Muscle of leg (tissue), 16 donors: ENCODE measurements at places on chromosomes 5 and 9.
A peak's percentile ranks its signal among the peaks of the same experiment; 100 is the strongest.

DNA sequence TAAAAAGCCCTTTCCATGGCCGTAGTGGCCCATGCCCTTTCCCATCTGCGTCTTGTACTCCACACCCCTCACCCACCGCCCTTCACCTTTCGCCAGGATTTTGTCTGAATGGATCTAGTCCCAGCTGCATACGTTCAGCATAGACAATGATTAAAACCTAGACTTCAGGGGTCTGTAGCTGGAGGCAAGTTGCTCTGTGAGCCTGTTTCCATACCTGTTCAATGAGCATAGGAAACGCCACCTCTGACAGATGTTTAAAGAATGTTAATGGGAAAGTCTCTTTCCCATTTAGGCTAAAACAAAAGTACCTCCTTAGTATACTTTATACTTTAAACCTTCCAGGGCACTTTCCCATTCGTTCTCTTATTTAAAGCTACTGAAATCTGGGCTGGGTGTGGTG lies 105.7 kb downstream of the SPRY4 start:
- no peak for DNase-seq

GRCh38 chr5:58117542-58117941 lies 342.3 kb downstream of the PLK2 start:
- DNase-seq, result no peak

DNA sequence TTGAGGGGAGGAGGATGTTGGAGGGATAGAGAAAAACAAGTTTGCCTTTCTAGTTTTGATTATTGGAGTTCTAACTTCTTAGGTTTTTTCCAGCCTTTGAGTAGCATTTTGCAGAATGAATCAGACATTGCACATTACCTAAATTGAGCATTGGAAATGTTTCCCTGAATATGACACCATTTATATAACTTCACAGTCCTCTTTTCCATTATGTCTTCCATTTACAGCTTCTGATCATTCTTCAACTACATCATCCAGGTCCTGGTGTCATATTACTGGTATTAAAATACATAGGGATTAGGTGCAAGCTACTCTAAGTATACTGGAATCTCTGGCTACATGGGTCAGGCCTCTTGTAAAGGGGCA lies 286.1 kb downstream of the ARHGAP26 start:
- DNase-seq, result peak; percentile 38

DNA sequence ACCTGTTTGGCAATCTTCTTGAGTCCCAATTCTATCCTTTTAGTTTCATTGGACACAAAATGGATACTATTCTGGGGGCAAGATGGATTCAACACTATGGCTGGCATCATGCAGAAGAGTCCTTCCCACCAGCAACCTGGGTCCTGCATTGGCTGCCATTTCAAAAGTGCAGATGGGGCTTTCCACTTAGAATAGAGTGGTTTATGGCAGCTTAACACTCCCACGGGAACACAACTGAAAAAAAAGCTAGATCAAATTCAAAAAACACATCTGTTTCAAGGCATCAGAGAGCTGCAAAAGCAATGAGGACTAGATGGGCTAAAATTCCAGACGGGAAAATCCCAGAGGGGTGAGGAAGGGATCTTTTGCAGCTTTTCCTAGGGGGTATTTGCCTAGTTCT lies 11.2 kb upstream of the HMHB1 start:
- DNase-seq, result peak; percentile 71

DNA sequence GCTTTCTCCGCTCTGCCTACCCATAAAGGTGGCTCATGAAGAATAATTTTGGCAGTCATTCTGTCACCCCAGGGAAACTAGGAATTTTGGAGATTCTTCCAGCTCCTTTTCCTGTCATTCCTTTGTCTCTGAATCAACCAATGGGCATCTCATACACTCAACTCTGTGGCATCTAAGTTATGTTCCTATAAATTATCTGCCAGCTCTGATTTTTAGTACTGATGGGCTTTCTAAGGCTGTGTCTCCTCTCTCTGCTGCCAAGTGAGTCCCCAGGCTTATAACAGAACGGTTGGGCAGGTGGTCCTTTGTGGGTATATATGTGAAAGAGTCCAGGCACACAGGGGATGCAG lies 226.8 kb downstream of the NMUR2 start:
- DNase-seq, result no peak

DNA sequence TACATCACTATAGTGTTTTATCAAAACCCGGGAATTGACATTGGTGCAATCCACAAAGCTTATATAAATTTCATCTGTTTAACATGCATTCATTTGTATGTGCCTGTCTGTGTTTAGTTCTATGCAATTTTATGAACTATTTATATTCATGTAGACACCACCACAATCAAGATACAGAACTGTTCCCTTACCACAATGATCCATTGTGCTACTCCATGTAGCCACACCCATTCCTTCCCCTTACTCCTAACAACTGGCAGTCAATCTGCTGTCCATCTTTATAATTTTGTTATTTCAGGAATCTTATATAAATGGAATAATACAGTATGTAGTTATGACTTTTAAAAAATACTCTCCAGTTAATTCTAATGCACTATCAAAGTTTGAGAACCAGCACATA lies 389.5 kb downstream of the HTR1A start:
- DNase-seq, result no peak

DNA sequence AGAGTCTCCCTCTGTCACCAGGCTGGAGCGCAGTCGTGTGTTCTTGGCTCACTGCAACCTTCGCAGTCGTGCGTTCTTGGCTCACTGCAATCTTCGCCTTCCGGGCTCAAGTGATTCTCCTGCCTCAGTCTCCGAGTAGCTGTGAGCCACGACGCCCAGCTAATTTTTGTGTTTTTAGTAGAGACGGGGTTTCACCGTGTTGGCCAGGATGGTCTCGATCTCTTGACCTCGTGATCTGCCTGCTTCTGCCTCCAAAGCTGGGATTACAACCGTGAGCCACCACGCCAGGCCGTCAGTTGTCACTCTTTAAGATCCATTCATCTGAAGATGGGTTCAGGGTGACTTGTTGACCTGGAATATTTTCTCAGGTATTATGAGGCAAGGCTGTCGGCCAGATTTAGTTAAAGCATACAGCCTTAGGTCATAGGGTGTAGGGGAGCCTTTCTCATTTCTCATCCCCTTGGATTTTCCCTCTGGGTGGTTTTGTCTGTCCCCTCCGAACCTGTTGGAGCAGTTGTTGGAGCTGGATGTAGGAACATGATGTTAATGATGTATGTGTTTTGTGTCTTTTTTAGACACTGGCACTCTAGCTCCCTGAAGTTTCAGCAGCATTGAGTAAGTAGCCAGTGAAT lies 1.6 kb downstream of the SLC22A5 start:
- DNase-seq, result no peak

- DNase-seq, result no peak
Measured at GRCh38 chr5:31270396-31270795, 76.9 kb downstream of the CDH6 start.
